ENCODE measurements at places on chromosomes 16 and 17.

- no peak for DNase-seq
These were observed 9.6 kb upstream of the PLEKHG4 start for GRCh38 chr16:67269766-67270165.

- DNase-seq = no peak
These were observed 17.7 kb downstream of the SLC38A8 start for GRCh38 chr16:84024854-84025253.

DNA sequence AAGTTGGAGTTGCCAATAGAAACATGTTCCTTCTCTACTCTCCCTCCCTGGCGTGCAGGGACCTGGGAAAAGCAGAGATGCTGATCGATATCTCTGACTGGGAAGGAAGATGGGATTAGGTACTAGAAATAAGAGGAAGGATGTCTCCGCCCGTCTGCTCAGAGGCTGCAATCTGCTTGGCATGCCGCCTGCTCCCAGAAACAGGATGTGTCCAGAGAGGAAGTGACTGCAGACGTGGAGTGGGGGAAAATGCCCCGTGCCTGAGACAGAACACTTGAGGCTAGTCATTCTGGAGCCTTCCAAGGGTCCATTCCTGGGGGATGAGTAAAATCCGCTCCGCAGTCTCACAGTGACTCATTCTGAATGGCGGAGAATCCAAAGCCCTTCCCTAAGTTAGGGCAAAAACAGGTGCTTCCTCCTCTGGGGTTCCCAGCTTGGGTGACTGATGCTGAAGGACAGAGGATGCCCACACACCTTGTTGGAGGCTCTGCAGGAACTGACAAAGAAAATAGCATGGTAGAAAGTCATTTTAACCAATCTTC lies 45.0 kb upstream of the SMURF2 start:
- peak; percentile 15 for DNase-seq

GRCh38 chr17:43020789-43021740 lies 1.1 kb downstream of the VAT1 start:
- DNase-seq = peak; percentile 43

GRCh38 chr16:30570636-30571444 lies 674 bp downstream of the ZNF688 start:
- no peak for DNase-seq

DNA sequence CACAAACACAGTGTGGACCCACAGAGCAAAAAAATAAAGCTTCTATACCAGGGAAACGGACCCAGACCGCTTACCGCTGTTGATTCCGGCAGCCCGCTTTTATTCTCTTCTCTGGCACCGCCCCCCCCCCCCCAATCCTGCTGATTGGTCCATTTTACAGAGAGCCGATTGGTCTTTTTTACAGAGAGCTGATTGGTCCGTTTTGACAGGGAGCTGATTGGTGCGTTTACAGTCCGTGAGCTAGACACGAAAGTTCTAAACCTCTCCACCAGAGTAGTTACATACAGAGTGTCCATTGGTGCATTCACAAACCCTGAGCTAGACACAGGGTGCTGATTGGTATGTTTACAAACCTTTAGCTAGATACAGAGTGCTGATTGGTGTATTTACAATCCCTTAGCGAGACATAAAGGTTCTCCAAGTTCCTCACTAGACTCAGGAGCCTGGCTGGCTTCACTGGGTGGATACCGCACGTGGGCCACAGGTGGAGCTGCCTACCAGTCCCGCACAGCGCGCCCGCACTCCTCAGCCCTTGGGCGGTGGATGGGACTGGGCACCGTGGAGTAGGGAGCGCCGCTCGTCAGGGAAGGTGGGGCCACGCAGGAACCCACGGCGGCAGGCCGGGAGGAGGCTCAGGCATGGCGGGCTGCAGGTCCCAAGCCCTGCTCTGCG lies 92.4 kb downstream of the HAPSTR1 start:
- DNase-seq = no peak

DNA sequence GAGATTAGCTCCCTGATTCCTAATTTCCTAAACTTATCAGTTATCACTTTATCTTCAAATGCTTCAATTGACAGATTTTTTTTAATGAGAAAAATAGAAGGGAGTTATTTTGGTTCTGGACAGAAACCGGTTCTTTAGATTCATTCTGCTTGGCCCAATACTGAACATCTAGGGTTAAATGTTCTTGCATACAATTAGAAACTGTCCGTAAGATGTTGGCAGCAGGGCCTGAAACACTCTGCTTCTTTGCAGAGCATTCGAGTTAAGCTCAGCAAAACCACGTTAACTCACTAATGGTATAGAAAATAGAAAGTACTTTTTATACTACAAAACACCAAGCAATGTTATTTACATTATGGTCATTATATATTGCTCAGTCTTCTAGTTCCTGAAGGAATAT lies 7.2 kb downstream of the SHCBP1 start:
- DNase-seq = no peak

- DNase-seq = peak; percentile 16
These were observed 17.1 kb downstream of the ITGB4 start for GRCh38 chr17:75738218-75738802.

- no peak for DNase-seq
These were observed 9.8 kb upstream of the ADAT1 start for GRCh38 chr16:75632857-75633256.

DNA sequence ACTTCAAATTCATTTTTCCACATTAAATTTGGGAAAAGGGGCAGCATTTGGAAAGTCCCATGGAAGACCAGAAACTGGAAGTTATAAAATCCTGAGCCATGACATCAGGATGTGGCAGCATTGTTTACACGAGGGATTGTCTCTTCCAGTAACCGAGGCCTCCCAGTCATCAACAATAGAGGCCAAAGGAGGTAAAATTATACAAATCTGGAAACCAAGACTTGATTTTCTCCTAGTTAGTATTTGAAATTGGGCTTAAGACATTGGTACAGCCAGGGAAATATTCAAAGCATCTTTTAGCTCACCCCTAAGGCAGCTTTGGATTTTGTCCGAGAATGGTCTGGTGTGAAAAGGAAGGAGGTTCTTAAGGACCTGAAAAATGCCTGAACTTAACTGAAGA lies 251.6 kb upstream of the FOXF1 start:
- DNase-seq = no peak

DNA sequence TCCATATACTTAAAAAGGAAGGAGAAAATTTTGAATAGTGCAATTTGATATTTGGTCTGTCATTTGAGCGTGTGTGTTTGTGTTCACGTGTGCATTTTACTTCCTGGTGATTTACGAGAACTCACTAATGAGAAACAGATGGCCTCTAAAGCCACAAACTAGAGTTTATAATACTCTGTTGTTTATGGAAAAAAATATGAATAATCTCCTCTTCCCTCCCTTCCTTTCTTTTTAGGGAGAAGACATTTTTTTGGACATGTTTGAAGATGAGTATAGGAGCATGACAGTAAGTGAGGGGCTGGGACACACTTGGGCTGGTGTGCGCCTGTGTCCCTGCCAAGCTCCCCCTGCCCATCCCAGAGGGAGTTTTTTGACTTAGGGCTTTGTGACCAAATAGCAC lies 102.7 kb downstream of the CLEC16A start:
- no peak for DNase-seq

DNA sequence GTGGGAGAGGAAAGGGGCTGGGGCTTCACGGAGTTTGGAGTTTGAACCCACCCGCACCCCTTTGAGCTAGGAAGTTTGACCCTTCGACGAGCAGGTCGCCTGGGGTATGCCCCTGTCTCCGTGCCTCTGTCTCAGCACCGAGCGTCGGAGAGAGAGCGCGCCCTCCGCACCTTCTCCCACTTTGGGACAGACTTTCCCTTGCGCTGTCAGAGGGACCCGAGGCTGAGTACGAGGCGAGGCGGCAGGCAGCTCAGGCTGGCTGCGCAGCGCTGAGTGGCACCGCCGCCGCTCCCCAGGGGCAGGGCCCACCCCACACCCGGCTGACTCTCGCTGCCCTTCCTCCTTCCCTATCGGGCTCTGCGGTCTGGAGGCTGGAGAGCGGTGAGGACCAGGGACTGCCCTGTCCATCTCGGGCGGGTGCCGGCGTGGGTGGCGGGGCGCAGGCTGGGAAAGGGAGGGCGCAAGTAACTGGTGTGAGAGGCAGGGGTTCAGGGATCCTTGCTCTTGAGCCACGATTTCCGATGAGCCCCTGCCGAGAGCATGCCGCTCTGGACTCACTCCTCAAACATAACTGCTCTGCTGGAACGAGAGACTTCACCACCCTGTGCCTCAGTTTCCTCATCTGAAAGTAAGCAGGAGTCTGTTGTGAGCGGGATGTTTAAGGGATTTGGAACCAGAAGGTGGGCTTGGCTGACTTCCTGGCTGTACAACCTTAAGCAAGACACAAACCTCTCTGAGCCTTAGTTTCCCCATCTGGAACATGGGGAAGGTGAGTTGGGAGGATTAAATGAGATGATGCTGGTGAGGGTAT lies 981 bp downstream of the BEAN1 start:
- DNase-seq = no peak

DNA sequence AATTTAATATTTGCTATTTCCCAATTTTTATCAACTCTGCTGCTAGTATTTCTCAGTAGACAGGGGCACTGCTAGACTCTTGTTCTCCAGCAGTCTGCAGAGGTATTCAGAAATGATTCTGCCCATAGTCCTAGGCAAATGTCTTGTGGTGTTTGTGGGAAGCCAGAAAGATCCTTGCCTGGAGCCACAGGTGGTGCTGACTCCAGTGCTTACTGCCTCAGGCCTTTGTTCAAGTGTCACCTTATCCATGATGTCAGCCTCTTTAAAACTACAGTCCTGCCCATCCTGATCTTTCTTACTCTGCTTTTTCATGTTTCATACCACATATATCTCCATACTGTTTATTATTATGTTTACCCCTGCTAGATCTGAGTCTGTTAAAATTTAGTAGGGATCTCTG lies 26.5 kb downstream of the ZSWIM7 start:
- no peak for DNase-seq

- no peak for DNase-seq
These were observed 62.7 kb downstream of the RBFOX3 start for GRCh38 chr17:79548116-79548515.

DNA sequence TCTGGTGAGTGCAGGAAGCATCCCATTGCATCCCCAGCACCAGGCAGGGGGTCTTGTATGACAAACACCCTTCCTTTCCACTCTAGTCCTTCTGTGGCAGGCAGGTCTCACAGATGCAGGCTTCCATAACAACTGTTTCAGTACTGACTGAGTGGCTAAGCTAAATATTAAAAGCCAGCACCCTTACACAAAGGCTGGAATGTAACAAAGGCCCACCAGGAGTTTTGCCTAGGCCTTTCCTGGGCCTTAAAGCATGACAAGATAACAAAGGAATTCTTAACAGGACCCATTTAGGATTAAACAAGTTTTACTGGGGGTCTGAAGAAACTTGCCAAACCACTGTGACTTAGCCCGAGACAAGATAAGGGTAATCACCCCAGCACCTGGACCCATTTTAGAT lies 228.9 kb upstream of the RPL38 start:
- no peak for DNase-seq

DNA sequence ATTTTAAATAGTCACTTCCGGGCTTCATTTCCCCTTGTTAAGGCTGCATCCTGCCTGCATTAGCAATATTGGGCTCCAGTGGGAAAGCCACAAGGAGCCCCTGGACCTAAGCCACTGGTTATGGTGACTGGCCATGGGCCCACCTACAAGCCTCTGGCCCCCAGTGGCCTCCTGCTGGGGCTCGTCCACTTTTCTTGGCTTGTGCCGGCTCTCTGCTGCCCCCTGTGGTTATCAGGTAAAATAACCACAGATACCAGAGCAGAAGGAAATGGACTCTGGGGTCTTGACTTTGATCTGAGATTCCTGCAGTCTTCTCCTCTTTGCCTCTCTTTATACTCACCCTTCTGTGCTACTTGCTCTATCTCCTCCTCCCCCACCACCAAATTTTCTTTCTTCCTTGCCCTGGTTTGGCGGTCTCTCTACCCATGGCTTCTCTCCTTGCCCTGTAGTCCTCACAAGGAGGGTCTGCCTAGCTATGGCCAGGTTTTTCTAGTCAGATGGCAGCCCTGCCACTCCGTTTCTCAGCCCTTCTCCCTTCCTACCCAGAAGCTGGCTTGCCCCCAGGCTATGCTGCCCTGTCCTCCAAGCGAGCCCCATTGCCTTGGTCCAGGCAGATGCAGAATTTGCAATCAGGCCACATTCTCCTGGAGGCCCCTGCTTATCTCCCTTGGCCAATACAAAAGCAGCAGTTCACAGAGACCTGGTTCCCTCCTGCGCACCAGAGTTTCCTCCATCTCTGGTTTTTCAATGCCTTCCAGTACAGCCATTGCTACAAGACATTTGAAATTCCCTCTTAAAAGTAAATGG lies 82.9 kb upstream of the RCVRN start:
- DNase-seq = no peak

DNA sequence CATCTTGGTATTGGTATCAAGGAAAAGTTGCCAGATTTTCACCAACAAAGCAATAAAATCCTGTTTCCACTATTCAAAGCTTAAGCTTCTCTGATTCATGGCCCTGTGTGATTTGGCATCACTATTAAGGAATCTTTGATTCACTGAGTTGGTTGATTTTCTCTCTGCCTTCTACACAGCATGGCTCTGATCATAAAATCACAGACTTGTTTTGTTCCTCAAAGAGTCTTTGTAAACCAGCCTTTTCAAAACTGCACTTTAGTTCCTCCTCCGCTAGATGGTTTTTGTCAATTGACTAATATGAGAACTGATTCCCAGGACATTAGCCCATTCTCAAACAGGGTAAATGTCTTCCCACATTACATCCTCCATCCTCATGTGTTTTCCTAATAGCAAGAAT lies 197.6 kb downstream of the DNAH9 start:
- DNase-seq = no peak

- no peak for DNase-seq
These were observed 775 bp upstream of the SP6 start for GRCh38 chr17:47851764-47852112.

DNA sequence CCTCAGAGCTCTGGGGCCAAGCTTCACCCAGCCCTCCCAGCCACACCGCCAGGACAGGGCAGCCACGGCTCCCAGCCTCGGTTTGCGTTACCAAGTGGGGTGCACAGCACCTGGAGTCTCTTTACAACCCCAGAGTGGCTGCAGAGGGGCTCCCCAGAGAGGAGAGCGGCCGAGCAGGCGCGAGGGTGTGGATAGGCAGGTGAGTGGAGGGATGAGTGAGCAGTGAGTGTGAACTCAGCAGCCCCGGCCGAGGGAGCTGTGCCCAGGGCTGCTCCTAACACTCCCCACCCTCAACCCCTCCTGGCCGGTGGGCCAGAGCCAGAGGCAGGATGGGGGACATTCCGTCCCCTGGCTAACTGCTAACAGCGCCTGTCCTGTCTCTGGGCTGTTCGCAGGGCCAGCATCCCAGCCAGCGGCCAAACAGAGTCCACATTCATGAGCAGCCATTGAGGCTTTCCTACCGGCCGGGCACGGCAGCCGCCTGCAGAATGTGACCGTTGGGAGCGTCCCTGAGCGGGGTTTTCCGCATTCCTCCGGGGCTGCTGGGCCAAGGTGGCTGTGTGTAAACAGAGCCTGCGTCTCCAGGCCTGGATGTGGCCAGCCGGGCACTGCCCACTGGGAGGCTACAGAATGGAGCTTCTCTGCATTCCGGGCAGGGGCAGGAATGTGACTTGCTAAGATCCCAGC lies 5.3 kb downstream of the ZNF469 start:
- no peak for DNase-seq

All from amygdala (tissue), 56 donors.